T-helper 9 cell (primary cell): ENCODE measurements at places on chromosomes 7 and 10.

GRCh38 chr7:66751945-66752344, 11.4 kb downstream of the RABGEF1 start:
- no peak for DNase-seq

- no peak for DNase-seq
These were observed 604.9 kb upstream of the NRG3 start for GRCh38 chr10:81270051-81270450.

DNA sequence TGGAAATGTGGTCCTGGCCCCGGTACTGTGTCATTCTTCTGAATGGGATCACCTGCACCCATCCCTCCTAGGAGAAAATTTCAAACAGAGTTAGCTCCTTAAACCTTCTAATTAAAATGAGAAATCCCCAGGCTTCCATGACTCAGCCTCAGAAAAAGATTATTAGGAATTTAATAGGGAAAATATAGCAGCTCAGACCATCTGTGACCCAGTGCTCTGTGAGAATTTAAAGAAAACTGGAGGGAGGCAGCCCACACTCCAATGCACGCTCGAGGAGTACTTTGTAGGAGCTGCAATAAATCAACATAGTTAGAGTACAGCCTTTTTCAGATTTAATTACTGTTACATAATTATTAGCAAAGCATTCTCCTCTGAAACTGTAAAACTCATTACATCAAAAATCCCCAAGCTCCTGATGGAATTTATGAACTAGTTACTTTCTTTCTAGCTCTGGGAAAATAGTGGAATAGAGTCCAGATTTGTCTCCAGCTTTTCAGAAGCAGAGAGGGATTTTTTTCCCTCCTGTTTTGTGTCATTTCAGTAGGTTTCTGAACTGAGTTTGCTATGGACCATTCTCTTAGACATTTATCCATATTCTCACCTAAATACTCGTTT, 30.1 kb downstream of the NEUROD6 start:
- DNase-seq: no peak

GRCh38 chr7:135712796-135713195, 15.2 kb downstream of the SLC13A4 start:
- DNase-seq: no peak

DNA sequence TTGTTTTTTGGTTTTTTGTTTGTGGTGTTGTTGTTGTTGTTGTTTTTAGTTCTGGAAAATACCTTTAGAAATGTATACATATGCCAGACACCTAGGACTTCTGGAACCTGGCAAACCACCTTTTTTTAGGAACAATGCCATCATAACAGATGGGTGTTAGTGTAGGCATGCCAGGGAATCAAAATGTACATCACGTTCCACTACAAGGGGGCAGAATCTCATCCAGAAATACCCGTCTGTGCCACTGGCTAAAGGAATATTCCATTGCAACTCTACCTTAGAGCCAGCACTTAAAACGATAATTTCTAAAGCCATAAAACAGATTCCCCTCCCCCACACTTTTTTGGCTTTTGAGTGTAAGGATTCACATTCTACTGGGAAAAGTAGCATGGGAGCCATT, 239.8 kb downstream of the ETV1 start:
- DNase-seq: no peak

GRCh38 chr7:155724327-155725005, 80.0 kb downstream of the RBM33 start:
- DNase-seq: no peak

- no peak for DNase-seq
These were observed 45.4 kb downstream of the FAM53B start for GRCh38 chr10:124698545-124699469.

DNA sequence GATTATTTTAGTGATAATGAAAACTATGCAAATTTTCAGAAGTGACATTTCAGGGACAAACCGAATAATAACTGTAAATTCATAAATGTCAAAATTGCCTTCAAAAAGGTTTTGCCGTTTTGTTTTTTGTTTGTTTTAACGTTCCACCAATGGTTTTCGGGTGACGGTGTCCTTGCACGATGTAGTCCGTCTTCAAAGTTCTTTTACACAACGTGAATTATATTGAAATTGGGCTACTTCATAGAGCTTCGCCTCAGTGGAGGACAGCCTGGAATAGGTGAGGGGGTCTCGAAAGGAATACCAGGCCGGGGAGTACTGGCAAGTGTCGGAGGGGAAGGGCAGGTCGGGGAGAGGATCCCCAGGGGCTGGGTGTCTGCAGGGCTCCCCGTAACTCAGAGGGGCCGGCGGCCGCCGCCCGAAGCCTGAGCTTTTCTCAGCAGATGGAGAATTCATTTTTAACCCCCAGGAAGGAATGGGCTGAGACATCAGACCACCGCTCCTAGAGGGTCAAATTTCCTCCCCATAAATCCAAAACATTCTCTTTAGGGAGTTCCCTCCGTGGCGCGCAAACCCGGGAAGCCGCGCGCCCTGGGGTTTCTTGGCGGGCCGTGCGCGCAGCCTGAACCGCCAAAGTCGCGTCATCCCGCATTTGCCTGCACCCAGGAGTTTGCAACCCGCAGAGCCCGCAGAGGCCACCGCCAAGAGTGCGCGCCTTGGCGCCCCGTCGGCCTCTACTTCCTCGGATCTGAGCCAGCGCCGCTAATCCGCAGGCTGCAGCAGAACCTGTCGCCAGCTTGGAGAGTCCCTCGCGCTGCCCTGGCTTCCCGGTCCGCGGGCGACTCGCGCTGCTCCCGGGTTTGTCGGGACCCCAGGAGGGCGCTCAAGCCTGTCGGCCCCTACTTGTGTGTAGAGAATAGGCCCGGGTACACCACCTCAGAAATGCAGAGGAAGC, 17.3 kb upstream of the EVX1 start:
- DNase-seq: no peak

DNA sequence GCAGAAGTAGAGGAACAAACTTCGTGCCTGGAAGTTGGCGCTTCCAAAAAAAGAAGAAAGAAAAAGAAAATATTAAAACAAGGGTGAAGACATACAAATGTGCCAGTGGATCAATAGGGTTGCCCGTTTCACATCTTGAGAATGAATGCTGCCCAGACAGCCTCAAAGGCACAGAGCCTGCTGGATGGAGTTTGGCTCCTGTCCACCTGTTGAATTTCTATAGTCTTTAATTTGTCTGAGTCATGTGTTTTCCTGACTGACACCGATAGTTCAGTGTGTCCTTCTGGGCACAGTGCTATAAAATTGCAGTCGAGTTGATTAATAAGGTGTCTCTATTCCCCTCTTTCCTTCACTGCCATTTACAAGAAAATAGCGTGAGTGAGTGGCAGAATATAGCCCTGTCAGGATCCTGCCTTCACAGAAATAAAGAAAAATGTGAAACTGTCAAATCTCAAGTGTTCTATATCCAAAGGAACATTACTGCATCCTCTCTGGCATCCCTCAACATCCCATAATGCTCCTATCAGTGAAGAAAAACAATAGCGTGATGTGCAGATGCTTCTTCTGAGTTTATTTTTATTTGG, 471.3 kb upstream of the AUTS2 start:
- DNase-seq: no peak

GRCh38 chr7:27150568-27151340, 1.6 kb downstream of the HOXA3 start:
- peak; percentile 56 for DNase-seq

DNA sequence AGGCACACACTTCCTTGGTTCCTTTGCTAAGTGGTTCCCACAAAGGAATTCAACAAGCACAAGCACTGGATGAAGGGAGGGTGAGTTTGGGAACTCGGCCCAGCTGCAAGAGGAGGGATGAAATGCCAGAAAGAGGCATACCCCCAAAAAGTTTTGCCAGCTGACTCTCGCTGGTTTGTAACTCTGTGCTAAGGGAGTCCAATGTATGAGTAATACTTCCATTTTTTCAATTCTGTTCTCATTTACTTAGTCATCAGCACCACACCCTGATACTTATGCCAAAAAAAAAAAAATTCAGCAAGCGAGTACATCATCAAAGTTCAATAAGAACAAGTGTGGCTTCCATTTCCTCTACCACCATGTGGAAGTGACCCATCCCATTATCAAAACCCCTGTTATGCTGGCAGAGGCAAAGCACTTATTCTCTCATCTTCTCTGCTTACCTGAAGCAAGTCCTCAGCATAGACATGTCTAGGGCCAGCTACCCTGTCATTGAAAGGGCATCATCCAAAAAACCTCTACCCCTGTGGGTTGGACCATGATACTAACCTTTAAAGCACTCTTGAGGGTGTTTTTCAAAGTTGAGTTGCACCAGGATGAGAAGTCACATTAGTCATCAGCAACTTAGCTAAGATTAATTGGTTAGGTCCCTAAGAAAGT, 6.9 kb upstream of the HYCC1 start:
- DNase-seq: no peak

DNA sequence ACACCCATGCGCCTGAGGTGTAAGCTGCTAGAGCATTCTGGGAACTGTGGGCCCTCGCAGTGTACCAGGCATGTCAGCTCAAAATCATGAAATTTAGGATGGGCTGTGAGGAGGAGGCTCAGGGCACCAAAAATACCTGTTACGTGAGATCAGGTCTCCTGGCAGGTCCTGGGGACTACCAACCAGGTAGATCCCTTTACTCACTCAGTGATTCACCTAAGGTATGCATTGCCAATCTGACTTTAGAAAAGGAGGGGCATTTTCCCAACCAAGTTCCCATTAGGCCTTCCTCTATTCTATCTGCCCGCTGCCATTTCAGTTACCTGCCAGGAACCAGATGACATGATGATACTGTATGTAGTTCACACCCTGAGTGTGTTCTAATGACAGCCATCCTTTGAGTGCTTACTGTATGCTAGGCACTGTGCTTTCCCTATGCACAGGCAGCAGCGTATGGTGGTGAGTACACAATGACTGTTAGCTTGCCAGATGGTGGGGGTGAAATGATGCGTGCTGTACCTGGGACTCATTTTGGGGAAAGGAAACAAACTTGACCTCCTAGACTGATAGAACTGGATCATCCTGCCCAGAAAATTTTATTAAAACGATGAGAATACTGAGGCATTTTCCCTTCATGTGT, 62.0 kb downstream of the CFAP58 start:
- no peak for DNase-seq

- no peak for DNase-seq
These were observed 138.2 kb downstream of the RPS24 start for GRCh38 chr10:78171633-78172400.

- DNase-seq: no peak
These were observed 220.1 kb downstream of the PPP1R3A start for GRCh38 chr7:113698556-113699220.

- no peak for DNase-seq
These were observed 131.7 kb upstream of the FAM20C start for GRCh38 chr7:60706-61105.

DNA sequence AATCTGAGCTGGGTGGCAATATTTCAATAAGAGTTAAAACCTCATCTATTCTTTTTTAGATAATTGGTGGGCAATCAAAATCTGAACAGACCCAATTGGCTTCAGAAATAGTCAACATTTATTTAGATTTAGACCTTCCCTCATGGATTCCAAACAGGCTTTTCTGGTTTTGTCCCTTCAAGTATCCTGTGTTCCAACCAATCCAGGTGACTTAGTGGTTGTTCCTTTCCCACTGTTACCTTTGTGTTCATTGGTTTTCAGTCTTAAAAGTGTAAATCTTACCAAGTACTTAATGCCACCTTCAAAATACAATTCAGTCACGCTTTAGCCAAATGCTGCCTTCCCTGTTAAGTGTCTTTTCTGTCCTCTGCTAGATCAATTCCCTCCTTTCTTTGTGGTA, 85.9 kb downstream of the AHR start:
- DNase-seq: no peak

- no peak for DNase-seq
These were observed 44.9 kb downstream of the CCDC71L start for GRCh38 chr7:106615808-106616707.

DNA sequence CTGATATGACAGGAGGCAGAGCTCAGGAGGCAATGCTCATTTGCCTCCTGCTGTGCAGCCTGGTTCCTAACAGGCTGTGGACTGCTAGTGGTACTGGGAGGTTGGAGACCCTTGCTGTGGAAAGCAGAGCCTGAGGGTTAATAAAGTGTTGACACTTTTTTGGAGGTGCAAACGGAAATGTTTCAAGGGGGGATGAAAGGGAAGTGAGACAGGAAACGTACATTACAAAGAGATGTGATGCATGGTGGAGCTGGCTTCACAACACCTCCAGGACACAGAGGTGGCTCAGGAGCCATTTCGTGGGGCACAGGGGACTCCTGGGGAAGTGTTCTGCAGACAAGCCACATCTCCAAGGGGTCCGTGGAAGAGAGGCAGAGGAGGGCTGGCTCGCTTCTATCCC, 137.6 kb upstream of the SVIL start:
- no peak for DNase-seq

GRCh38 chr7:108973075-108973474, 403.4 kb downstream of the DNAJB9 start:
- DNase-seq: no peak

GRCh38 chr7:6023974-6024435, 7.2 kb upstream of the ANKRD61 start:
- no peak for DNase-seq

- no peak for DNase-seq
These were observed 37.3 kb upstream of the PDZD8 start for GRCh38 chr10:117412469-117413010.

- DNase-seq: no peak
These were observed 10.7 kb downstream of the PSAP start for GRCh38 chr10:71840177-71840957.

- DNase-seq: no peak
These were observed 131.1 kb upstream of the TBX20 start for GRCh38 chr7:35384761-35385700.

DNA sequence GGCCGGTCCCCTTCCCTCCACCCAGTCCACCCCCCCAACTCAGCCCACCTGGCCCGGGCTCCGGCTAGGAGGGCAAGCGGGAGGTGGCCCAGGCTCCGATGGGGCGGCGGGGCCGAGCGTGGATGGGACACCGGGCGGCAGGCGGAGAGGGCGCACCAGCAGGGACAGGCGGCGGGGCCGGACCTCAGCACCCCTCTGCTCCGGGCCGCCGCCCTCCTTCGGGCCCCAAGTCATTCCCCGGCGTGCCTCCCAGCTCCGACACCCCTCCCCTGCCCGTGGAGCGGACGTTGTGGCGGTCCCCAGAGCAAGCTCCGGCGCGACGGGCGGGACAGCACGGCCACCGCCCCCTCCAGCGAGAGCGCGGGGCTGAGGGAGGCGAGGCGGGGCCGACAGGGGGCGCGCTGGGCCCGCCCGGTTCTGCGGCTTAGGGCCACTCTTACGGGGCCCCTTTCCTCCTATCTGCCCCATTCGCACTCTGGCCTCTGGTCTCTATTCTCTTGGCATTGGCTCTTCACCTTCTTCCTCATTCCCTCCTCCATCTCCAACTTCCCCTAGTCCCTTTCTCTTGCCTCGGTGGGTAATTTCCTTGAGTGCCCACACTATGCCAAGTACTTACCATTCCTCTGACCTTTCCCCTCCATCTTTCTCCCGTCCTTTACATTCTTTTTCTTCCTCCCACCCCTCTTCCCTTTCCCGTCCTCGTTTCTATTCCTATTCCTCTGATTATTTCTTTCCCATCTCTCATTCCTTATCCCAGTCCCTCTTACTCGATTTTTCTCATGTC, 701 bp upstream of the GBX1 start:
- DNase-seq: peak; percentile 58

DNA sequence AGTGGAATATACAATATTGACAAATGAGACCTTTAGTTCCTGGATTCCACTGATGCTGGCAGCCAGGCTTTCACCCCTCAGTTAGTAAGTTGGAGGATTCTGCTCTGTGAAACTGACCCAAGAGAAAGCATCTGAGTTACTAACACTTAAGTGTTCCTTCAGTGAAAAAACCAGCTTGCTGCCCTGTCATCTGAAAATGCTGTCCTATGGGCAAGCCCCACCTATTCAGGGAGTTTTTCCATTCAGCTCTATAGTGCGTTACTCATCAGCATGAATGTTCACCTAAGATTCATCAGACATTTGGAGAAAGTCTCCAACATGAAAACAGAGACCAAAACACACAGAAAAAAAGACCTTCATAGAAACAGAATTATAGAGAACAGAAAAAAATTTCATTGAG, 37.9 kb downstream of the PRPF18 start:
- DNase-seq: no peak
